Left lobe of liver (tissue), 2 donors: ENCODE measurements at places on chromosomes 5 and 9.
A peak's percentile ranks its signal among the peaks of the same experiment; 100 is the strongest.

- DNase-seq: no peak
Observed at GRCh38 chr5:52139888-52140615, 647.7 kb upstream of the ITGA1 start.

- DNase-seq: no peak
Observed at GRCh38 chr9:784916-785315, 56.6 kb upstream of the DMRT1 start.

GRCh38 chr5:171946000-171946781 lies 60.2 kb downstream of the FBXW11 start:
- DNase-seq: no peak

GRCh38 chr5:39906146-39906545 lies 481.4 kb upstream of the DAB2 start:
- no peak for DNase-seq

DNA sequence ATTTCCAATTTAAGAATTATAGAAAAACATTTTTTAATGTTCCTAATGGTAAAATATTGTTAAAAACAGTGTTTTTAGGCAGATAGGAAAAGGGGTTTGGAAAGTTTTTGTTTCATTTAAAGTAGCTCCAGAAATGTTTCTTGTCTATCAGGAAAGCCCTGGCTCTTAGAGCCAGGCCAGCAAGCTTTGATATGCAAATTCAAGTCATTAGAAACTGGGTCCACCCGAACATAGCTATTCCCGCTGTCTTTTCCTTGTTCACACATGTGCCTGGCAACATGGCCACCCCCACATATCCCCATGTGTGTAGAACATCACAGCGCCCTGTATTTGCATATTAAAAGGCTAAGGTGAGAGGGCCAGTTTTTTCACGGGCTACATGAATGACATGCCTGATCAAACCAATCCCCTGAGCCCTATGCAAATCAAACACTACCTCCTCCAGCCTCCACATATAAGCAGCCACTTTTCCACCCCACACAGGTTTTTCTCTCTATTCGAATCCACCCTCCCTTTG lies 925.3 kb upstream of the CDH10 start:
- DNase-seq: no peak

DNA sequence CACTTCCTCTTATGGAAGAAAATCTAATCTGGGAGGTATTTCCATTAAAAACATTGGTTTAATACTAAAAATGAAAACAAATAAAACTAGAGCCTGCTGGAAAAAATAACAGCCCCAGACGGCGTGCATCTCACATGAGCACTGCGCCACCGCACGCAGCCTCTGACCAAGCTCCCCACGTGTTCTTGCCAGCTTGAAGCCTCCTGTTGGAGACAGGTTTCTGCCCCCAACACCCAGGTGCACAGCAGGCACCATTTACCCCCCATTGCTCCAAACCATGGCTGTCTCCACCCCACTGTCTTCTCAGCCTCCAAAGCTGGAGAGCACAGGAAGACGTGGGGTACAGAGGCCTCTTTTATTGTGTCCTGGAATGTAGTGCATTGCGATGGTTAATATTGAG lies 10.7 kb upstream of the COL5A1 start:
- DNase-seq: no peak

GRCh38 chr5:154723740-154724505 lies 31.3 kb upstream of the LARP1 start:
- no peak for DNase-seq

GRCh38 chr5:103258957-103259704 lies 568 bp downstream of the MACIR start:
- DNase-seq: peak; percentile 64
